ENCODE measurements at places on chromosomes 5 and 9. TPM values are rescaled to one million over a fixed set of nuclear protein-coding genes. Genes with fewer than 3 reads are reported as not detected.

DNA sequence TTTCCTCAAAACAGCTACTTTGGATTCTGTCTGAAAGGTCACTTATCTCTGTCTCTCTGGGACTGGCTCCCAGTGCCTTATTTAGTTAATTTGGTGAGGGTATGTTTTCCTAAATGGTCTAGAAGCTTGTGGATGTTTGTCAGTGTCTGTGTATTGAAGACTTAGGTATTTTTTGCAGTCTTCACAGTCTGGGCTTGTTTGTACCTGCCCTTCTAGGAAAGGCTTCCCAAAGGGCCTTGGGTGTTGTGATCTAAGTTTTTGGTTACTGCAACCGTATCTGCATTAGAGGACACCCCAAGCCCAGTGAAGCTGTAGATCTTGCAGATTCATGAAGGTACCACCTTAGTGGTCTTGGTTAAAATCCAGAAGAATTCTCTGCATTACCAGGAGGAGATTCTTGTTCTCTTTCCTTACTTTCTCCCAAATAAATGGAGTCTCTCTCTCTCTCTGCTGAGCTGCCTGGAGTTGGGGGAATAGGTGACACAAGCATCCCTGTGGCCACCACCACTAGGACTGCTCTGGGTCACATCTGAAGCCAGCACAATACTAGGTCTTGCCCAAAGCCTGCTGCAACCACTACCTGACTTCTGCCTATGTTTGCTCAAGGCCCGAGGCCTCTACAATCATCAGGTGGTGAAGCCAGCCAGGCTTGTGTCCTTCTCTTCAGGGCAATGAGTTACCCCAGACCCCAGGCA is 17.8 kb upstream of the CCNB1 start:
- no peak for DNase-seq

- peak; percentile 5 for DNase-seq
Measured at GRCh38 chr9:115951977-115952376, 201.6 kb upstream of the PAPPA start.

DNA sequence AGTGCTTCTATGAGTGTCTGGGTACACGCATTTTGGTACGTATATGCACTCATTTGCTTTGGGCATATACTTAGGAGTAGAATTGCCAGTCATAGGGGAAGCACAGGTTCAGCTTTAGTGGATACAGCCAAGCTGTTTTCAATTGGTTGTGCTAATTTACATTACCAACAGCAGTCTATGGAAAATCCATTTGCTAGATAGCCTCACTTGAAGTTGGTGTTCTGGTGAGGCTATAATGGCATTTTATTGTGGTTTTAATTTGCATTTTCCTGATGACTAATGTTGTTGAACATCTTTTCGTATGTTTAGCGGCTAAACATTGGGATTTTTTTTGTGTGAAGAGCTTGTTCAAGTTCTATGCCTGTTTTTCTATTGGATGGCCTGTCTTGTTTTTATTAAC is 76.8 kb upstream of the ANKH start:
- DNase-seq, result no peak

- no peak for DNase-seq
Measured at GRCh38 chr9:134063088-134063570, 4.7 kb downstream of the BRD3 start.

DNA sequence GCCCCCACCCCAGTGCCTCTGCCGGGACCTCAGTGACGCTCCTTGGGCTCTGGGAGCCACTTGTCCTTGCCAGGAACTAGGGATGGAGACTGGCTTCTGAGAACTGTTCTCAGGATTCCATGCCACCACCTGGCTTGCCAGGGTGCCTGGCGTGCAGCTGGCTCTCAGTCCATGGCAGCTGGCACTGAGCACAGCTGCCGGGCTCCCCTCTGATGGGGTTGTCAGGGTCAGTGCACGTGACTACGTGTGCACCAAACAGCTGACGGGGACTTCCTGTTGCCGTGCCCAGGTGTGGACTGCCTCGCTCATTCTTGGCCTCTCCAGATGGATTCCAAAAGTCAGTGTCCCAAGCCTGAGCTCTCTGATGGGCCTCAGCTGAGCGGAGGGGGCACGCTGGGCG is 9.4 kb downstream of the KCNT1 start:
- DNase-seq, result no peak

DNA sequence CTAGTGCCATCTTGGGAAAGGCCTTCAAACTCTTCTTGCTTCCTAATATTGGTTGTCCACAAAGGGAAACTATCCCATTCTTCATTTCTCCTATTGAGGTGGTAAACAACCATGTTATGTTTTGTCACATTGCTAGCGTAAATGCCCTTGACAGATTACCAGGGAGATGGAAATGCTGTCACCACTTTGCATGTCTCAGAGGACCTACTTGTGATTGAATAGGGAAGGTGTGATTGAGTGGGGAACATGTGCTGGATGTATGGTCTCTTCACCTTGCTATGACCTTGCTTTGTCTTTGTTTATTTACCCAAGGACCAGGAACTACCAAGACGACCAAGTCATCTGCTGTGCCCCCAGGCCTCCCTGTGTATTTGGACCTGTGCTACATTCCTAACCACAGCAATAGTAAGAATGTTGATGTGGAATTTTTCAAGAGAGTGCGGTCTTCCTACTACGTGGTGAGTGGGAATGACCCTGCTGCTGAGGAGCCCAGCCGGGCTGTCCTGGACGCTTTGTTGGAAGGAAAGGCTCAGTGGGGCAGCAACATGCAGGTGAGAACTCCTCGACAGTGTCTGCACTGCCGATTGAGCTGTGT is 96.1 kb downstream of the MAP1B start:
- no peak for DNase-seq

- DNase-seq, result no peak
Measured at GRCh38 chr9:1049641-1050040, 516 bp upstream of the DMRT2 start.

DNA sequence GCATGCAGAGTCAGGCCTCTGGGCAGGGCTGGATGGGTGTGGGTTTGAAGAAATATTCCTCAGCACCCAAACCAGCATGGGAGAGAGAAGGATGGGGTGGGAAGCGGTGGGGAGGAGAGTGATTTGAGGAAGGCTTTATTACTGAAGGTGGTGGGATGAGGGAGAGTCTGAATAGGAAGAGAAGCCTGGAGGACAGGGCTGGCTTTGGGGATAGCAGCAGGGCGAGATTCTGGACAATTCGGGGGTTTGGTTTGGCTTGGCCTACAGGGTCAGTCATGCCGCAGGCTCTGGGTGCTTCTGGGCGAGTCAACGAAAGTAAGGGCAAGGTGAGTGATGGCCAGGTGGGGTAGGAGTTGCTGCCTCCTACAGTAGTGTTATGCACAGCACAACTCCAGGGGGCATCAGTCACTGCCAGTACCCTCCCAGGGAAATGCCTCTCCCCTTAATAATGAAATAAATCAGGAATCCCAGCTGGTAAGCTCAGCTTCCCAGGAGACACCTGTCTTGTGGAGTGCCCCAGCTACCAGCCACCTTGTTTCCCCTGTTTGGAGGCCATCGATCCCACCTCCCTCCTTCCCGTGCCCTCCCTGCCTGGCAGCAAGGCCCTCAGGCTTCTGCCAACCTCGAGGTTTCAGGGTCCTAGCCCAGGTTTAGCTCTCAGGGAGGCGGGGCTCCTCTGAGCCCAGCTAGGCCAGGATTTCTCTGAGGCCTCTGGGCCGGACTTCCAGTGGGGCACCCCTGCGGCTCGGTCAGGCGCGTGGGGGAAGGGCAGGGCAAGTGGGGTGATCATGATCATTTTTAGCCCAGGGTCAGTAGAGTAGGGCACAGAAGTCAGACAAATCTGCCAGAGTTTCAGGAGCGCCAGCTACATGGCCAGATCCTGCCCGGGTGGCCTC is 741 bp upstream of the NKX2-5 start:
- DNase-seq, result no peak

GRCh38 chr9:10774051-10774450 is 161.2 kb upstream of the PTPRD start:
- no peak for DNase-seq

- DNase-seq, result no peak
Measured at GRCh38 chr5:42894057-42894456, 82.4 kb upstream of the SELENOP start.

GRCh38 chr5:172178991-172179989 is 8.7 kb downstream of the STK10 start:
- peak; percentile 56 for DNase-seq

DNA sequence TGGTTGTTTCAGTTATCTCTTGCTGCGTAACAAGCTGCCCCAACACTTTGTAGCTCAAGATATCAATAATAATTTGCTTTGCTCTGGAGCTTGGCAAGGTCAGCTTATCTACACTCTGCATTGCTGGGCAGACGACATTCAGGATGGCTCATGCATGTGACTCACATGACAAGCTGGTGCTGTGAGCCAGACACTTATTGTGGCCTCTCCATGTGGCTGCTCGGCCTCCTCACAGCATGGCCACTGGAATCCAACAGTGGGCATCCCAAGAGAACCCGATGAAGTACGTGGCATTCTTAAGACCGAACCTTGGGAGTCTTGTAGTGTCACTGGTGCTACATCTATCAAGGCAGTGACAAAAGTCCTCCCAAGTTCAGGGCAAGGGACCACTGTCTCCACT is 94.2 kb upstream of the MVB12B start:
- no peak for DNase-seq

DNA sequence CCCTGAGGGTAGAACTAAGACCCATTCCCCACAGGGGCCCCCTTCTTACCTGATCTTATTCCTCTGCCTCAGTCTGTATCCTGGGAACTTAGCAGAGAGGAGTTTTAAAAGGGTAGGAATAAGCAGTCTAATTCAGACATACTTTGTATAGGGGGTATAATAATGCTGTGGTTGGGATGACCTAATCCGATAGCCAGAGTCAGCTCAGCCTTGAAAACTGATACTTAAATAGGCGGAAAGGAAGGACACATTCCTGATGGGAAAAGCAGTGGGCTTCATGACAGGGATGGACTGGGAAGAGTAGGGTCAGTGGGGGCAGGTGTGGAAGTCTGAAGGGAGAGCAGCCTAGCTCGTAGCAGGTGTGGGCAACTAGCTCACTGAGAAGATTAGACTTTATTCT is 52.2 kb upstream of the TESK1 start:
- DNase-seq, result no peak

DNA sequence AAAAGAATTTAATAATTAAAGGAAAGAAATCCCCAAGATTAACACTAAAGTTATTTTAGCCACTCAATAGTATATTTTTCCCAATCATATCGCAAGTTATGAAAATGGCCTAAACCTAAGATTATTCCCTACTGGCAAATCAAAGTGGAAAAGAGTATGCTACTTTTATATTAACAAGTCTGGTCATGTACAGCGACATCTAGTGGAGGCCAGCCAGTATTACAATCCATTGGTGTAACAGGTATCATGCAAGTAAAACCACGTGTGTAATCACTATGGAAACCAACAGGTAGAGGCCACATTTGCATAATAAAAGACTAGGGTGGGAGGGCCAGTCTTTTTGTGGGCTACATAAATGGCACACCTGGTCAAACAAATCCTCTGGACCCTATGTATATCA is 976.4 kb upstream of the CDH9 start:
- no peak for DNase-seq

DNA sequence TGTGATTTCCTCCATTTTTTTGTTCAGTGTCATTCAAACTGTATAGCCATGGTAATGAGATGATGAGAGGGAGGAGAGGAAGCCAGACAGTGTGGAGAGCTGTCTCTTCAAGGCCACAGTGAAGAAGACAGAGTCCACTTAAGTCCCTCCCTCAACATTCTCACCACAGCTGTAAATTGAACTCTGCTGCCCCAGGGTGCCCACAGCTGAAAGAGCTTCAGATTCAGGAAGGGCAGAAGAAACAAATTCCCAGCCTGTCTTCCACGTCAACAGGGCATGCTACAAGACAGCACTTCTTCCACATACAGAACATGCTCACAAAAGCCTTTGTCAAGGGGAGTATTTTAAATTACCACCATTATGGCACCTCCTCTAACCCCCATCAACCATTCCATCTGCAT is 100.4 kb downstream of the KLHL3 start:
- DNase-seq, result no peak

DNA sequence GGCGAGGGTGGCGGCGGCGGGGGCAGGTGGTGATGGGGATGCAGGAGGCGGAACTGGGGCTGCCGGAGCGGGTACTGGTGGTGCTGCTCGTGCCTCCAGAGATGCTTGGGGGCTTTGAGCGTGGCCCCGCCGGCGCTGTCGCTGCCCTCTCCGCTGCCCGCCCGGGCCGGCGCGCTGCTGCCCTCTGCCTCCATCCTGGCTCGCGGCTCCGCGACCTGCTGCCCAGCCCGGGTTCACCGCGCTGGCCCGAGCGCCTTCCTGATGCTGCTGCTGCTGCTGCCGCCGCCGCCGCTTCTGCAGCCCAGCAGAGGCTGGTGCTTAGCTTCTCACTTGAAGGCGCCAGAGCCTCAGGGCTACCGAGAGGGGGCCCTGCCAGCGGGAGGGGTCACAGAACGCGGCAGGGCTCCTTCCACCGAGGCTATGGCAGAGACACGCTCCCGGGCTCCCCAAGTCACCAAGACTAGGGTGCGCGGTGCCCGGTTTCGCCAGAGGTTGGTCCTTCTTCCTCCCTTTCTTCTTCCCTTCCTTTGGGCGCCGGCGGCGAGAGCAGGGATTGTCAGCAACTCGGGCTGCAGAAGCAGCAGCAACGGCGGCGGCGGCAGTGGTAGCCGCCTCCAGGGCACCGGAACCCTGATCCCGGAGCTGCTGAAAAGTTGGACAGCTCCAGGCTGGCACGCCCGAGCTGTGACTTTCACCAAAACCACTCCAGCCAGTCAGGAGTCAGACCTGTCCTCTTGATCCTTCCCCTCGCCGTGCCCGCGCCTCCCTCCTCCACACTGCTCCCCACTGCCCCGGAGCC is at the start of gene PDE4D:
PDE4D (minus strand) TSS at position 298 of the 799 bp plus-strand sequence.
- DNase-seq, result peak; percentile 77

- DNase-seq, result no peak
Measured at GRCh38 chr5:149913436-149914419, 30.9 kb downstream of the PDE6A start.

- no peak for DNase-seq
Measured at GRCh38 chr5:116577064-116577788, 2.6 kb upstream of the SEMA6A start.

- no peak for DNase-seq
Measured at GRCh38 chr9:96888591-96888990, 34.3 kb upstream of the ZNF782 start.

DNA sequence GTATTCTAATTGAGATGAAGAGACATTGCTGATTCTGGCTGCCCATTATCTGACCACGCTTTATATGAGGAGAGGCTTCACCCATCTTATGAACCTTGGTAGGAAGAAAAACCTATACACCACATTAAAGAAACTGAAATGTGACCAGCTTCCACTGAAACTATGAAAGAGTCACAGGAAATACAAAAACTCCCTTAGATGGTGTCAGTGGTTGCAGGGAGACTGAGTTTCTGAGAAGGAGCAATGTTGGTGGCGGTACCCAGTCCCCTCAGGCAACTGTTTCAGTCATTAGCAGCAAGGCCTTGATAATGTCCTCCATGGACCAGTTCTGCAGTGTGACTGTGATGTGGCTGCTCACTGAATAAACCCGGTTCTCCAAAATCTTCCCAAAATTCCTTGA is 110.5 kb upstream of the FTMT start:
- DNase-seq, result no peak

GRCh38 chr5:134813827-134814226 is 31.9 kb upstream of the C5orf24 start:
- DNase-seq, result no peak

Gene ARID3C
- 0.14 TPM for polyA plus RNA-seq

Gene PCDHB10
- 6.4 TPM for polyA plus RNA-seq

Gene C5orf46
- not detected for polyA plus RNA-seq

Gene HSD17B4
- 165 TPM for polyA plus RNA-seq

Gene CDC25C
- polyA plus RNA-seq, result 9.0 TPM

Gene SMIM33
- polyA plus RNA-seq, result not detected

Gene NRARP
- 9.7 TPM for polyA plus RNA-seq

Gene SARDH
- polyA plus RNA-seq, result 13.1 TPM

Gene SPINK7
- polyA plus RNA-seq, result 0.37 TPM

Gene FRMD3
- 16.6 TPM for polyA plus RNA-seq

Gene KLF9
- polyA plus RNA-seq, result 6.9 TPM

Gene CDC20B
- polyA plus RNA-seq, result 0.71 TPM

Gene TICAM2
- polyA plus RNA-seq, result 3.7 TPM

Gene FOXD4L4
- 0.21 TPM for polyA plus RNA-seq
